ENCODE measurements at places on chromosomes 4 and X.

GRCh38 chr4:75919920-75920319 lies 17.7 kb upstream of the PPEF2 start:
- no peak for DNase-seq

DNA sequence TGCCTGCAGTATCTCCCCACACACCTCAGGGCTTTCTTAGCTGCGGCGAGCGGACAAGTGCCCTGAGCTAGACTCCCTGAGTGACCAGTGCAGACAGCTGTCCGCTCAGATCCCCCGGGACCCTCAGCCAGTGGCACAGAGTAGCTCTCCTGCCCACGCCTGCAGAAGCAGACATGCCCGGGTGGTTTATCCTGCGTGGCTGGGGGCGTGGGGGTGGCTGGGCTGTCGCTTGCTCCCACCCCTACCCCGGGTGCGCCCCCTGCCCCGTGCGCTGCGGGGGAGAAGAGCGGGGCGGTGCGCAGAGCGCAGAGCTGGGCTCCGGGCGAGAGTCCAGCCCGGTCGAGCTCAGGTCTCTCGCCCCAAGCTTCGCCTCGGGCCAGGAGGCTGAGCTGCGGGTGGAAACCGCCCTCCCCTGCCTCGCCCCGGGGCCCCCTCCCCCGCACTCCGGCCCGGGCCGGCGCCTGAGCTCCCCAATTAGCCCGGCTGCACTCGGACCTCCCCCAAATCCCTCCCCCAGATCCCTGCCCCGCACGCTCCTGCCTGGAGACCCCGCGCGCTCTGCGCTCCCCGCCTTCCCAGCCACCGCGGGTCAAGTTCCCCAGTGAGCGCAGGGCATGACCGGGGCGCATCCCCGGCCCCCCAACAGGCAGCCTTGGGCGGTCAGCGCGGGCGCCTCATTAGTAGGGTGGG lies 11.7 kb upstream of the SHOX start:
- no peak for DNase-seq

- DNase-seq: no peak
These were observed 25.7 kb upstream of the SLC16A2 start for GRCh38 chrX:74395556-74395955.

GRCh38 chr4:175068266-175068665 lies 150.1 kb downstream of the ADAM29 start:
- DNase-seq: no peak

DNA sequence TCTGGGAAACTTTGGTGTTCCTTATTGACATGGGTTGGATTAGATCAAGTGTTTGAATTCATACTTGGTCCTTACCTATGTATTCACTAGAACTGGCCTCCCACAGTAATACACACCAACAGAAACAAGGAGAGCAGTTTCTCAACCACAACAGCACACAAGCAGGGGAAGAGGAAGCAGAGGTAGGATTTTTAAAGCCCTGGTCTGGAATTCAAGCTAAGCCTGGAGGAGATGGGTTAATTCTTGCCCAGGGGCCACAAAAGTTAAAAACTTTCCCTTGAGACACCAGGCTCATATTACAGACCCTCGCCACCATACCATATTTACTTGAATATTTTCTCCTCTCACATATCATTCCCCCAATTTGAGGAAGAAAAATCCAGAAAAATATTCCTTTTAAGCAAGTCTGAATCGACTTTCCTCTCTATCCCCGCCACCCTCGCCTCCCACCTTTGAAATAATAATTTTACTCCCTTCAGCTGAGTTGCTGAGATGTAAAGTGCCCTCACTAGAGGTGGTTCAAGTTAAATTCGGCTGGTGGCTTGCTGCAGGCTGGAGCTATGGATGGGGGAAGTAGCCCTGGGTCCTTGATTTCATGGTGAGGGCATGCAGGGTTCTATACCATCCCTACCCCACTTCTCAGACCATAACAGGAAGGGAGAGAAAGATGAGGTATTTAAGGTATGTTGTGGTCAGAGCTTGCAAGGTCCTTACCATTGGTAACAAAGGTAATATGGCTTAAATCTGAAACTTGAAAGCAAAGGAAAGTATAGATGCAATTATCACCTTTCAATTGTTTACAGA lies 440.2 kb downstream of the INPP4B start:
- peak; percentile 3 for DNase-seq

DNA sequence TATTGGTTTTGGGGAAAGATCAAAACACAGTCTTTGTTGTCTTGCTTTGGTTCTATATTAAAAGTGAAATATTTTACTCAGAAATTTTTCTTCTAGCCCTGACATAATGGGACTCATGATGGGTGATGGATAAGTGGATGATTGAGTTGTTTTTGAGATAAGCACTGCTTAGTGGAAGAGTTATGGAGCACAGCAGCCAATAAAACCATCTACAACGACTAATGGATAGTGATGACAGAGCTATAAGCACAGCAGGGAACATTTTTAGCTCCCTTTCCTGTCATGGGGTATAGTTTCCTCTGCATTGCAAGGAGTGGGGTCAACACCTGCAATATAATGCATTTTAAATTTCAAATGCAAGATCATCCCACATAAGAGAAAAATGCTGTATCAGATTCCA lies 812.4 kb downstream of the STPG2 start:
- DNase-seq: no peak

DNA sequence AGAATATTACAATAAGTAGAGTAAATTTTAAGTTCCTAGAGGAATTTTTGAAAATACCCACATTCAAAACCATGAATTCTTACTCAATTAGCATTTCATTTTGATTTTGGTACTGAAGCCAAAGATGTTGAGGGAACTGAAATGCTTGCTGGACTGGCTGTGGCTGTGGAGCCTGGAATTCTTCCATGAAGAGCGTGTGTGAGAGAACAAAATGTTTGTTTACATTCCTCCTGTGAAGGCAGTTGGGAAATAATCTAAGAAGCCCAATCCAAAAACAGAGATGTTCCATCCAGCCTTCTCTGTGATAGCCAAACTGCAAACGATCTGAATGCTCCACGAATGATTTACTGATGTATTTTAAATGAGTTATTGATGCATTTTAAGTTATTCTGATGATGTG lies 3.8 kb upstream of the ADH1B start:
- no peak for DNase-seq

DNA sequence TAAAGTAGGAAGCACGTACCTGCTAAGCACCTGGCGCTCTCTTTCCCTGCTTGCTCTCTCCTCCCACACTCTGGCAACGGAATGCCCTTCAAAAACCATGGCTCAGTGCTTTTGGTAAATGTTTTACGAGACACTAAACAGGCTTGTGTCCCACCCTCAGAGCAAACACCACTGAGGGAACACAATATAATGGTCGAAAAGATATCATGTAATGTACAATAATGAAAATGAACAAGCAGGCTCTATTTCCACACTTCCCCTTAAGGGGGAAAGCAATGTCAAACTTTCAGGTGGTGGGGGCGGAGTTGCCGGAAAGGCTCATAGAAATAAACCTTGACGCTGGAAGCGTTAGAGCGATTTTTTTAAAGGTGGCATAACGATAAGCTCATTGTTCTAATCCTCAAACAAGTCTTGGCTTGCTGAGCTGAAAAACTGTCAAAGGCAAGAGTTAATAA lies 115.1 kb downstream of the RBM47 start:
- DNase-seq: no peak

GRCh38 chrX:47610511-47610910 lies 9.1 kb downstream of the SYN1 start:
- peak; percentile 39 for DNase-seq

GRCh38 chr4:15339737-15340136 lies 88.1 kb upstream of the C1QTNF7 start:
- DNase-seq: peak; percentile 10

DNA sequence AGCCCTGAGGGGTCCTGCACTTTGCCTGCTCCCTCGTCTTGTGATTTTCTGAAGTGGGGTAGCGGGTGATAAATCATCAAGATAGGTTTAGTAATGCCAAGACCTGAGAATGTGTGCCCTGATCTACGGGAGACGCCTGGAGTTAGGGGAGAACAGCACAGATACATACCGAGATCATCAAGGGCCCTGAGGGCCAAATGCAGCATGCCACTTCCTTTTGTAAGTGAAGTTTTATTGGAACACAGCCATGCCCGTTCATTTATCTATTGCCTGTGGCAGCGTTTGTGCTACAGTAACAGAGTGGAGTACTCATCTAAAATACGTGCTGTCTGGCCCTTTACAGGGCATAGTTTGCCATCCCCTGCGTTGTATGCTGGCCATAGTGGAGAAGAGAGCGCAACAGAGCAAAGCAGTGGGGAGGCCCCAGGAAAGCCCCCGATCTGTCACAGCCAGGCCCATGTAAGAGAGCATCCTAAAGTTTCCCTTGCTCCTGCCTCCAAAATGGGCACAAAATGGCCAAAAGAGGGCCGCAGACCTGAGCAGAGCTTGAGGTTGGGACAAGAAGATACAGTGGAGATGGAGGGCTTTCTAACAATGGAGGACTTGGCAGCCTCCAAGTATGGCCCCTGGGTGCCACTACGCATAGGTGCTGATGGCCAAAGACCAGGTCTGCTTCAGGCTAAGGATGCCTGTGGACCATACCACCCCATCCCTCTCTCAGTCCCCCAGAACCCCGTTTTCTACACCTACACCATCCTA lies 167.0 kb downstream of the SMIM20 start:
- no peak for DNase-seq

- DNase-seq: no peak
These were observed 26.1 kb upstream of the ARSD start for GRCh38 chrX:2955281-2955680.

DNA sequence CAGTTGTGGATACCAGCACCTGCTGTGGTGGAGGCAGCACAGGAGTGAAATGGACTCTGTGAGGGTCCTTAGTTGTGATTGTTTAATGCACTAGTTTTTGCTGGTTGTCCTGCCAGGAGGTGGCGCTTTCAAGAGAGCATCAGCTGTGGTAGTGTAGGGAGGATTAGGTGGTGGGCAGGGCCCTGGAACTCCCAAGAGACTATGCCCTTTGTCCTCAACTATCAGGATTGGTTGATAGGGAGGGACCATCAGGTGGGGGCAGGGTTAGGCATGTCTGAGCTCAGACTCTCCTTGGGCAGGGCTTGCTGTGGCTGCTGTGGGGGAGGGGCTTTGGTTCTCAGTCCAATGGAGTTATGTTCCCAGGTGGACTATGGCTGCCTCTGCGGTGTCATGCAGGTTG lies 121.9 kb downstream of the RRAGB start:
- no peak for DNase-seq

DNA sequence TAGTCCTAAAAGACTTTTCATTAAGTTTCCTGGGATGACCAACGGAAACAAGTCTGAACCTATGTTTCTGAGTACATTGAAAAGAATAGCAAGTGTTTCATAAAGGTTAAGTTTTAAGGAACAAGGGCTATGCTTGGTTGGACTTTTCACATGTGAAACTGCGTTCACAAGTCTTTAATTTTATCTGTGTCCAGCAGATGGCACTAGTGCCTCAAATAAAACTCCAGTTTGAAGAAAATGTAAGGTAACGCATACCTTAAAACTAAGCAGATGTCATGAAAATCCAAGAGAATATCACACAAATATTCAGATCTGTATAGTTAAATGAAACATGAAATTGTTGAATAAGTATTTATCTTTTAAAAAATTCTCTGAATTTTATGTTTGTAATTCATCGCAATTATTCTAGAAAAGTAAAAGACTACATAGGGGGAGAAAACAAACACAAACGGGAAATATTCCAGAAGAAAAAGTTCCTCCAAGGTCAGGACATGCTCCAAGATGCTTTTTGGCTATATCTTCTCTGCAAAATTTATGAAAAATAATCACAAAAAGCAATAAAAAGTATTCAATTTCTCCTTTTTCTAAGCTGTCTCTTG lies 89.6 kb upstream of the MAD2L1 start:
- peak; percentile 58 for DNase-seq

GRCh38 chr4:150384249-150384648 lies 197.7 kb upstream of the MAB21L2 start:
- DNase-seq: no peak

DNA sequence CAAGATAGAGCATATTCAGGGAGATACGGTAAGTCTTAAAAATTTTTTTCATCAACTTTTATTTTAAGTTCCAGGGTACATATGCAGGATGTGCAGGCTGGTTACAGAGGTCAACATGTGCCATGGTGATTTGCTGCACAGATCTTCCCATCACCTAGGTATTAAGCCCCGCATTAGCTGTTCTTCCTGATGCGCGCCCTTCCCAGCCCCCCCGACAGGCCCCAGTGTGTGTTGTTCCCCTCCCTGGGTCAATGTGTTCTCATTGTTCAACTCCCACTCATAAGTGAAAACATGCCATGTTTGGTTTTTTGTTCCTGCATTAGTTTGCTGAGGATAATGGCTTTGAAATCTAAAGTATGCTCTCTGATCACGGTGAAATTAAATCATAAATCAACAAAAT lies 64.2 kb downstream of the HPRT1 start:
- DNase-seq: no peak

- no peak for DNase-seq
These were observed 34.4 kb upstream of the BLTP1 start for GRCh38 chr4:122117743-122118142.

- no peak for DNase-seq
These were observed 87.1 kb downstream of the TBC1D19 start for GRCh38 chr4:26670903-26671537.

- no peak for DNase-seq
These were observed 23.8 kb upstream of the PLK4 start for GRCh38 chr4:127856813-127857447.

DNA sequence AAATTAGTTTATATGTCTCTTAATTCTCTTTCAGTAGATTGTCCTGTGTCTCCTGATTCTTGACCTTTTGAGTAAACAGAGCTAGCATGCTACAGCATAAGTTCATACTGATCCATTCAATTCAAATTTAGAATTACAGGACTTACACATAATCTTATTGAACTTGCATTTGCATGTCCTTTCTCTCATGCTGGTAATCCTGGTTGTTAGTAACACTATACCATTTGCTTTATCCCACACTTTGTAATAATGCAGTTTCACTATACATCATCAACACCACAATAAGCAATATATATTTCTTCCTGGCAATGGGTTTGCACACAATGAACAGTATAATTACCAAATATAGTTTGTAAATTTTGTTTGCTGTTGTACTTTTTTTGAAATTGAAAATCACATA lies 937.2 kb upstream of the GRID2 start:
- no peak for DNase-seq

DNA sequence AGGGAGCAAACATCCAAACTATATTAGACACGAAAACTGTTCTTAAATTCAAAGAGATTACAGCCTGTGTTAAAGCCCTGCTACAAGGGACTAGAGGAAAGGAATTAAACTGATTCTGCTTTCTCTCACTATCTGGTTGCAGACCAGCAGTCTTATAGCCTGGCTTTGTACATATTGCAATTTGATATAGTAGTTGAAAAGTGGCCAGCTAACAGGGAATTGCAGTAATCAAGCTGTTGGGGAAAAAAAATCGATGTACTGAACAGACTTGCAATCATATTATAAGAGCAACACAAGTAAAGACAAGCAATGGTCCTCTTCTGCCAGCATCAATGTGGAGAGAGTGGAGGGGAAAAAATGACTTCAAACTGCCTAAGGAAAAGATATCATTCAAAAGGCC lies 364.4 kb upstream of the EPHA5 start:
- DNase-seq: no peak
